ENCODE measurements at places on chromosomes 6 and 20.

- no peak for DNase-seq
These were observed 135.7 kb downstream of the ATXN1 start for GRCh38 chr6:16625291-16626265.

GRCh38 chr6:73610444-73611275, 43.1 kb downstream of the SLC17A5 start:
- no peak for DNase-seq

DNA sequence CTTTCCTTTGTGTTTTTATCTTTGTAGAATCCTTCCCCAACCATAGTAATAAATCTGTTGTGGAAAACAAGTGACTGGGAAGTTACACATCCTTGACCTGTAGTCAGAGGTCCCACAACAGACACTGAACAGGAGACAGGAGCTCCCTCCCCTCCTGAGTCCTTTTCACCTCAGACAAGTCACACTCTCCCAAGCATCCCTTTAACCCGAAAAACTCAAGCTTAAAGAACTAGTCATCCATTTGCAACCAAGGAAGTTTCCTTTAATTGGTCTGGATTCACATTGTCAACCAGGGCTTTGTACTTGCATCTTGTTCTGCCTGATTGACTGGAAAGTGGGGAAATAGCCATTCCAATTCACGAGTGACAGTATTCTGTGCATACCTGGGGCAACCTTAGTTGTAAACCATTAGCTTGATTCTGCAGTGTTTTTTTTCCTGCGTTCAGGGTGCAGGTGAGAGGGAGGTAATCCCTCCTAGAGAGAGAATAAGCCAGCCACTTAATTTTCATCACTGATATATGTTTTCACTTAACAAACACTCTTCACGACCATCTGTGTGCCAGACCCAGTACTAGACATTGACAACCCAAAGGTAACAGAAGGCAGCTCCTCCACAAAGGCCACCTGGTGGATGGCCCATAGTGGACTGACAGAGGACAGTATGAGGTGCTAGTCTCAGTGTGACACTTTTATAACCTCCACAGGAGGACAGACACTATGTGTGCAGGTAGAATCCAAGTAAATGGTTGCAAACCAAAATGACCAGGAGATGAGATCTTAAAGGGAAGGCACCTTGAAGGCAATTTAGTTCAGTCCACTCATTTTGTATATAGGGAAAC, 112.4 kb downstream of the SLX4IP start:
- no peak for DNase-seq

DNA sequence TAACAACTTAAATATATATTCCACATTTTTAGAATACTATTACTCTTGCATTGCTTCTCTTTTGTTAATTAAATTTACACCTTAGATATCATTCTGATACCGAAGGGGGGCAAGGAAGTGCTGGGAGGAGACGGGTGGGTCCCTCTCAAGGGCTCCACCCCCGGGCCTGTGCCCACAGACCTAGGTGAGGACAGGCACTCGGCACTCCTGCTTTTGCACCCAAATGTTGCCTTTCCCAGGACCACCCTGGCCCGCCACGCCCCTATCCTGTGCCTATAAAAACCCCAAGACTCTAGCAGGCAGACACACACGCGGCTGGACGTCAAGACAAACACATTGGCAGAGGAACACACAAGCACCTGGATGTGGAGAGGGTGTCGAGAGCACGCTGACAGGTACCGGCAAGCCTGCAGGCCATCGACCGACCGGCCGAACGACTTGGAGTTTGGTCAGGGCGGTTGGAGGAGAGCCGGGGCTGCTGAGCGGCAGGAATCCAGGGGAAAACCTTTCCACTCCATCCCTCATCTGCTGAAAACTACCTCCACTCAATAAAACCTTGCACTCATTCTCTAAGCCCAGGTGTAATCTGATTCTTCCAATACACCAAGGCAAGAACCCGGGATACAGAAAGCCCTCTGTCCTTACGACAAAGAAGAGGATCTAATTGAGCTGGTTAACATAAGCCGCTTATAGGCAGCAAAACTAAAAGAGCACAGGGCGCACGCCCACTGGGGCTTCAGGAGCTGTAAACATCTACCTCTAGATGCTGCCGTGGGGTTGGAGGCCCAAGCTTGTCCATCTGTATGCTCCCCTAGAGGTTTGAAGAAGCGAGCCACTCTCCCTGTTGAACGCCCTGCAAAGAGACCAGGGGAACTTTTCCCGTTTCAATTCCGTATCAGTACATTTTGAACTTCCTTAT, 197.4 kb upstream of the PRSS16 start:
- no peak for DNase-seq

- no peak for DNase-seq
These were observed 184.1 kb downstream of the TMEM242 start for GRCh38 chr6:157139054-157139708.

DNA sequence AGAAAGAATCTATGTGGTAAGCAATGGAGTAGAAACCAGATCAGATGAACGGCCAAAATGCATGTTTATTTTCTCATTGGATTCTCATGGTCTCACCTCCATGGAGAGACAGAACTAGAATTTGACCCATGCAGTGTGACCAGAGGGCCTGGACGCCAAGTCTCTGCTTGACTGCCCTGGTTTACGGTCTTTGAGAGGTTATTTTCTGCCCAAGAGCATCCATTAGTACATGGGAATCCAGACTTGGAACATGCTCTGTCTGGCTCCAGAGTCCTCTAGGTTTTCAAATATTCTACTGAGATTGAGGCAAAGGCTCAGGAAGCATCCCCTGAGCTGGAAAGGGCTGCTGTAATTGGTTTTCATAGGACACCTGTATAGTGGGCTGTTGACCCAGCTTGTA, 45.5 kb upstream of the UST start:
- DNase-seq = no peak

GRCh38 chr6:156851454-156851921, 74.3 kb downstream of the ARID1B start:
- no peak for DNase-seq

GRCh38 chr6:75528423-75528822, 34.8 kb upstream of the FILIP1 start:
- DNase-seq = no peak

DNA sequence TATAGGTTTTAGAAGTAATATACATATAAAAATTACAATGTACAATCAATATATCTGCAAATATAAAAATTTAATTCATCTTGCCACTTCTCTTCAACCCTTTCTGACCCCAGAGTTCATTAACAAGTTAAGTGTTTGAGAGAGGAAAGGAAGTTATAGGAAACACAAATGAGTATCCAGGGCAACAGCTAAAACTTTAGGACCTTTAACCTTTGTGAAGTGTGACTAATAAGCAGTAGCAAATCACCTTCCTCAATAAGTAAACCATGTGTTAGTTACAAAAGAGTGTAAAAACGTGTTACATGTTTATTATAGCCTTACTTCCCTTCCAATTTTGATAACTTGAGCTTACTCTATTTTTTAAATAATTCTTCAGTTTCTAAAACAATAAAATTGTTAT, 73.4 kb upstream of the SIM1 start:
- DNase-seq = no peak

DNA sequence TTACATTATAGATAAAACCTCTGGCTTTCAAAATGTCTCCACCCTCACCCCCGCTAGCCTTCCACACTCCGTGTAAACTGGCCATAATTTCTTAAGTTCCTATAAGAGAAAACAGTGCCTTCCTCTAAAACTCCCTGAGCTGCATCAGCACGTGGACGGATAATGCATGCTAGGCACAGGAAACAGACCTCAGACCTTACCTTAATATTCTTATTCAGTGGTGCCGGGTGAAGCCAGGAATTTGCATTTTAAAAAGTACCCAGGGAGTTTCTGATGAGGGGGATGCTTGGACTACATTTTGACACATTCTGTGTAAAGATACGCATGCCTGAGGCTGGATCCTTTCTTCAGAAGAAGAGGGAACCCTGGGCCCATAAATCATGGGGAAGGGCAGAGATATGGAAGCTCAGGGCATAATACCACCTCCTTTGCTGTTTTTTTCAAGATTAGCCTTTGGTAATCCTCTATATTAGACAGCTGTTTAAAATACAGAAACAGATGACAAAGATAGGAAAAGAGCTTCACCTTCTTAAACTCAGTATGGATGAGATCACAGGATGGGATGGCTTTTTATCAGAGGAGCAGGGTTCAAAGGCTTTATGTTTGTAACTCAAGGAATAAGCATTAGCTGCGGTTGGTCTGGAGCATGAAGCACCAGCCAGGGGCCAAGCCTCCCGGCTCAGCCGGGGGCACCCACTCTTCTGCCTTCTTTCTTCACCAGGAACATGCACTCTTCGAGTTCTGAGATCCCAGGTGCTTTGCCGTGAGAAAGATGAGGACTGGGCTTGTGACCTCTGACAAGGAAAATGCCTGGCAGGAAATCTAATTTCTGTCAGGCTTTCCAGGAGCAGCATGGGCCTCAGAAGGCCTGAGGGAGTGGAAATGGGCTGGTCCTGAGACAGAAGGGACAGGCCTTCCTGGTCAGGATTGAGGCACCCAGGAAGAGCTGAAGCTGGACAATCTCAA, 218.1 kb upstream of the SOX4 start:
- DNase-seq = no peak

DNA sequence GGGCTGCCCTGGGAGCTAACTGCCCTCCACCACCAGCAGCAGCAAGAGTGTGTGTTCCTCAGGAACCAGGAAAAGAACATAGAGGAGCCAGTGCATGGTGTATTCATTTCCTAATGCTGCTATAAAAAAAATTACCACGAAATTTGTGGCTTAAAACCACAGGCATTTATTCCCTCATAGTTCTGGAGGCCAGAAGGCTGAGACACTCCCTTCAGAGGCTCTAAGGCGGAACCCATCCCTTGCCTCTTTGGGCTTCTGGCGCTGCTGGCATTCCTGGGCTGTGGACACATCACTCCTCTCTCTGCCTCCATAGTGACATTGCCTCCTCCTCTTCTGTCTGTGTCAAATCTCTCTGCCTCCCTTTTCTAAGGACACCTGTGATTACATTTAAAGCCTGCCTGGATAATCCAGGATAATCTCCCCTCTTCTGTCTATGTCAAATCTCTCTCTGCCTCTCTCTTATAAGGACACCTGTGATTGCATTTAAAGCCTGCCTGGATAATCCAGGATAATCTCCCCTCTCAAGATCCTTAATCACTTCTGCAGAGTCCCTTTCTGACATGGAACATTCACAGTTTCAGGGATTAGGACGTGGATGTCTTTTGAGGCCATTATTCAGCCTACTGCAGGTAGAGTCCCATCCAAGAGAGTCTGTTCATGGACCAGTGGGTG, 54.7 kb downstream of the NDUFAF5 start:
- DNase-seq = no peak

DNA sequence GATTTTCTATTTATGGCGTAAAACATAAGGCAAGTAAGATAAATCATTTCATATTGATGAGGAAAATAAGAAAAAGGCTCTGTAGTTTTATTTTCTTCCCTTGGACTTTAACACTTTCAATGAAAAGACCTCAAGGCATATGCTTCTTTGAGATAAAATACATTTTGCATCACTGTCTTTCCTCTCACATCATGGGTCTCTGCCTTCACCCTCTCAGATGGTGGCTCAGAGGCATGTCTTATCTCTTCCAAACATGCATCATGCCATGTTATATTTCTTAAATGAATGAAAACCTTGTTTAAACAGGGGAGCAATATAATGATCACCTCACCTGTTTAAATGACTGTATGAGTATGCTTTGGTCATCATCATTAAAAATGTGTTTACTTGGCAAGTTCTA, 59.3 kb downstream of the PRL start:
- DNase-seq = no peak

- no peak for DNase-seq
These were observed 148.0 kb upstream of the LRFN2 start for GRCh38 chr6:40735121-40735520.

DNA sequence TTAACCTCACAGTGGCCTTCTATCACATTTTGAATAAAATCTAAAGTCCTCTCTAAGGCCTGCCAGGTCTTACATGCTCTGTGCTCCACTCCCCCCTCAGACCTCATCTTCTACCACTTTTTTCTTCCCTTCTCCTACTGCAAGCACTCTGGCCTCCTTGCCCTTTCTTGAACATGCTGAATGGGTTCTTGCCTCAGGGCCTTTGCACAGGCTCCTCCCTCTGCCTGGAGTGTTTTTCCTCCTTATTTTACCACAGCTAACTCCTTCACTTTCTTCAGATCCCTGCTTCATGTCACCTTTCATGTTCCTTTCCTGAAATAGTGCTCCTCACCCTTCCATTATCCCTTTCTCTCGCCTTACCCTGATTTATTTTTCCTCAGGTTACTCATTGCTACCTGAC, 97.9 kb upstream of the FOXP4 start:
- DNase-seq = no peak

GRCh38 chr6:93389192-93389591, 30.2 kb downstream of the EPHA7 start:
- DNase-seq = no peak

GRCh38 chr20:17024513-17025119, 202.2 kb upstream of the PCSK2 start:
- no peak for DNase-seq

DNA sequence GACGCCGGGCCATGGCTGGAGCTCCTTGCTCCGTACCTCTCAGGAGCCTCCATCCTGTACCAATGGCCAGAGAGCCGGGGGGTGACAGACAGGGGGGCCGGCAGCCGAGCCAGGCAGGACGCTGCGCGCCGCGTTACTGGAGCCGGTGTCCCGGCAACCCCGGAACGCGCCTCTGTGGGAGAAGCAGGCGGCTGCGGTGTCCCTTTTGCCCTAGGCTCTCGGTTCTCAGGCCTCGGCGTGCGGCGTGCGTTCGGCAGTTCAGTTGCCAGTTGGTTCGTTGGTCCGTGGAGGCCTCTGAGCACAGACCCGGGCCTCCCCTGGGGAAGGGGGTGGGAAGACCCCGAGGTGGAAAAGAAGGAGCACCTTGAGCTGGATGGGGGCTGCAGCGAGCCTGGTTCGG, at the start of gene SPATS1:
Gene SPATS1 (plus strand): TSS at position 162 of the 400 bp plus-strand sequence. CDS start 446 bp downstream, outside the sequence.
- no peak for DNase-seq

GRCh38 chr6:149266659-149267058, 50.9 kb upstream of the TAB2 start:
- DNase-seq = no peak

DNA sequence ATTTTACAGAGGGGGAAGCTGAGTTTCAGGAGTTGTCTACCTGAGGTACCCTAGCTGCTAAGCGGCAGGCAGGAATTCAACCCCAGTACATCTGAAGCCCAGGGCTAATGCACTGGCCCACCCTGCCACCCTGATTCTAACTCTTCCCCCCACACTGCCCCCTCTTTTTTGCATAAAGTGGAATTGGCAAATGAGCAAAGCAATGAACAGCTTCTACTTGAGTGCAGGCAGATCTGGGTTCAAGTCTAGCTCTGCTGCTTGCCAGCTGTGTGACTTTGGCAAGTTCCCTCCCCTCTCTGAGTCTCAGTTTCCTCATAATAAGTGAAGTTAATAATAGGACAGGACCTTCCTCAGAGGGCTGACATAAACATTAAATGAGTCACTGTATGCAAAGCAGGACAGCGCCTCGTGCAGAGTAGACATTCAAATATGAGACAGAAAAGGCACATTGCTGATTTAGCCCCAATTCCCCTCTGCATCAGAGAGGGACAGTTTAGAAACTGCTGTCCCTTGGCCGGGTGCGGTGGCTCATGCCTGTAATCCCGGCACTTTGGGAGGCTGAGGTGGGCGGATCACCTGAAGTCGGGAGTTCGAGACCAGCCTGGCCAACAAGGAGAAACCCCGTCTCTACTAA, 4.7 kb downstream of the ADA start:
- no peak for DNase-seq

- no peak for DNase-seq
These were observed 55.4 kb downstream of the CHMP4B start for GRCh38 chr20:33866398-33867100.

GRCh38 chr6:159762681-159763293, 942 bp downstream of the ACAT2 start:
- DNase-seq = no peak

GRCh38 chr20:37328149-37328945, 17.6 kb upstream of the SRC start:
- DNase-seq = no peak
